ENCODE measurements at places on chromosomes 7 and 10.

- H3K4me3 ChIP-seq = no peak overlapping the region
- H3K27me3 ChIP-seq = no peaks in the 10 kb centered on the region
- no peaks in the 10 kb centered on the region for H3K4me1 ChIP-seq
- H3K36me3 ChIP-seq = no peaks in the 10 kb centered on the region
- no peak for DNase-seq
Measured at GRCh38 chr7:50827281-50827680, 44.6 kb upstream of the GRB10 start.

DNA sequence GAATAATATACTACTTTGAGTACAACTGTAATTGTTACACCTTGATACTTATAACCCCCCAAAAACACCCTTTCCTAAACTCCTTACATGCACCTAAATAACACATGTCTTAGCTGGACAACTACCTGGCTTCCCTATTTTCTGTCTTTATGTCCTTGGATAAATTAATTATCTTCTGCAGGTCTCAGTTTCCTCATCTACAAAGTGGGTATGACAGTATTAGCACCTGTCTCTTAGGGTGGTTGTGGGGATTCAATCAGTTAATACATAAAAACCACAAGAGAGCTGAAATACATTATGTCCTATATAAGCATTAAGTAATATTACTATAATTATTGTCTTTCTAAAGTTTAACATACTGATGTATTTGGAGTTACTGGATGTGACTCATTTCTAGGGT, 10.8 kb downstream of the STEAP2 start:
- peaks cover 14% of the 10 kb centered on the region for H3K36me3 ChIP-seq
- no peaks in the 10 kb centered on the region for H3K27me3 ChIP-seq
- H3K4me1 ChIP-seq = no peaks in the 10 kb centered on the region

- H3K27ac ChIP-seq = no peak overlapping the region
- no peaks in the 10 kb centered on the region for H3K27me3 ChIP-seq
- DNase-seq = no peak
- H3K4me3 ChIP-seq = no peak overlapping the region
- H3K36me3 ChIP-seq = no peaks in the 10 kb centered on the region
Measured at GRCh38 chr10:86733260-86733671, 23.2 kb upstream of the BMPR1A start.

GRCh38 chr7:4739528-4739992, 35.9 kb upstream of the AP5Z1 start:
- H3K4me3 ChIP-seq = no peak overlapping the region
- no peak for DNase-seq
- H3K4me1 ChIP-seq = peaks cover 11% of the 10 kb centered on the region
- H3K27me3 ChIP-seq = peaks cover 3% of the 10 kb centered on the region
- no peak overlapping the region for H3K27ac ChIP-seq
- no peaks in the 10 kb centered on the region for H3K36me3 ChIP-seq

- H3K36me3 ChIP-seq = no peaks in the 10 kb centered on the region
- no peak overlapping the region for H3K4me3 ChIP-seq
- no peak for DNase-seq
Measured at GRCh38 chr10:33939892-33940291, 605.4 kb upstream of the NRP1 start.

DNA sequence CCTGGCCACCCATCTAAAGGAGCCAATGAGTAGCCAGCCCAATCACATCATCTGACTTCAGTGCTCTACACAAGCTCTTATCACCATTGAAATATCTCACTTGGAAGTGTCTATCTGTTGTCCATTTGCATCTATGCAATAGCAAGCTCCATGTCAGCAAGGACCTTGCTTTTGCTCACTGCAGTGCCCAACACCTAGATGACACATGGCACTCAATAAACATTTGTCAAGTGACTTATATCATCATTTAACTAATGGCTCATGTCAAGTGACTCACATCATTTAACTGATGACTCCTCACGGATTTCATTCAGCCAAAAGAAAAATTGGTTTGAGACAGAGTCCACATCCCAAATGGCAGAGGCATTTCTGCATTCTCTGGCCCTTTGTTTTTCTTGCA, 92.9 kb upstream of the ADAM12 start:
- no peaks in the 10 kb centered on the region for H3K36me3 ChIP-seq
- no peak overlapping the region for H3K27ac ChIP-seq
- H3K4me1 ChIP-seq = no peaks in the 10 kb centered on the region
- no peak overlapping the region for H3K4me3 ChIP-seq

Measured in H1 (cell line).